ENCODE measurements at places on chromosomes 12 and 14. TPM values are rescaled to one million over a fixed set of nuclear protein-coding genes. Genes with fewer than 3 reads are reported as not detected.

DNA sequence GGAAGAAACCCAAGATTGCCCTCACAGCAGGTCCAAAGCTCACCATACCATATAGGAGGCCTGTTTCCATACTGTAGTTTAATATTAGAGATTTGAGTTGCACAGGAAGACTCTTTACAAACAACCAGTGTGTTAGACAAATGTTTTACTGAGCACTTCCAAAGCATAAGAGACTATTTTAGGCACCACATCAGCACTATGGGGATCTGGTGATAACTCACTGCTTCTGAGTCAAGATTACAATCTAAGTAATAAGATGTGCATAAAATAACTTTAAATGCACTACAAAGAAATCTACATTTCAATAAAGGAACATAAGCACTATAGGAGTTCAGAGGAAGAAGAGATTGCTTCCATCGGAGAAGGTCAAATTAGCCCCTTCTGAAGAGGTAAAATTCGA, 71.4 kb downstream of the SPPL3 start:
- H3K4me1 ChIP-seq: peaks cover 67% of the 10 kb centered on the region
- no peaks in the 10 kb centered on the region for H3K36me3 ChIP-seq
- peak overlapping the region; percentile 66 for H3K4me3 ChIP-seq
- no peak for DNase-seq
- H3K27ac ChIP-seq: peak overlapping the region; percentile 45

DNA sequence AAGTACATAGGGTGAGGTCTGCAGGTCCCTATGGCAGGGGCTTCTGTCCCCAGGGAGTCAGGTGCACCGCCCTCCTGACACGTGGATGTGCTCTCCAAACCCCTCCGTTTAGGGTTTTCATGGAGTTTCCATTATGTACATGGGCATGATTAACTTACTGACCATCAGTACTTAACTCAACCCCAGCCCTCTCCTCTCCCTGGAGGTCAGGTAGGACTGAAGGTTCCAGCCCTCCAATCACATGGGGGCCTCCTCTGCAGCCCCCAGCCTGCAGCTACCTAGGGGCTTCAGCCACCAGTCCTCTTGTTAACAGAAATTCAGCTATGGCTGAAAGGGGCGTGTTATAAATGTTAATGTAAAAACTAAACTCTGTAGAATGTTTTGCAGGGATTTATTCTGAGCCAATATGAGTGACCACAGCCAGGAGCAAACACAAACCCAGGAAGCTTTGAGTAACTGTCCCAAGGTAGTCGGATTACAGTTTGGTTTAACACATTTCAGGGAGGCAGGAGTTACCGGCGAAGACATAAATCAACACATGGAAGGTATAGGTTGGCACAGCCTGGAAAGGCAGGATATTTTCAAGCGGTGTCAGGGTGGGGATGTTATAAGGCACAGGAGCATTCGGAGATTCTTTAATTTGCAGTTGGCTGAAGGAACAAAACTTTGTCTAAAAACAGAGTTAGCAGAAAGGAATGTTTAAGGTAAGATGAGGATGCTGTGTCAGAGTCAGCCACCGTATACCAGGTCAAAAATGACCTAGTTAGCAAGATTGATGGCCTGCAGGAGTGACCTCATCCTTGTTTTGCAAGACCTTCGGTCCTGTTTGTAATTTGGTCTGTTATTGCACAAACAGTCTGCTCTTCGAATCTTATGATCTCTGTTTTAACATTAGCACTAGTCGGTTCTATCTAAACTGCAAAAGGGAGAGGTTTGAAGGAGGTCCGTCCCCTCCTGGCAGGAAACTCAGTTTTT, 75.2 kb downstream of the TNFAIP2 start:
- no peak for DNase-seq
- no peaks in the 10 kb centered on the region for H3K36me3 ChIP-seq
- no peak overlapping the region for H3K4me3 ChIP-seq
- no peak overlapping the region for H3K27ac ChIP-seq

DNA sequence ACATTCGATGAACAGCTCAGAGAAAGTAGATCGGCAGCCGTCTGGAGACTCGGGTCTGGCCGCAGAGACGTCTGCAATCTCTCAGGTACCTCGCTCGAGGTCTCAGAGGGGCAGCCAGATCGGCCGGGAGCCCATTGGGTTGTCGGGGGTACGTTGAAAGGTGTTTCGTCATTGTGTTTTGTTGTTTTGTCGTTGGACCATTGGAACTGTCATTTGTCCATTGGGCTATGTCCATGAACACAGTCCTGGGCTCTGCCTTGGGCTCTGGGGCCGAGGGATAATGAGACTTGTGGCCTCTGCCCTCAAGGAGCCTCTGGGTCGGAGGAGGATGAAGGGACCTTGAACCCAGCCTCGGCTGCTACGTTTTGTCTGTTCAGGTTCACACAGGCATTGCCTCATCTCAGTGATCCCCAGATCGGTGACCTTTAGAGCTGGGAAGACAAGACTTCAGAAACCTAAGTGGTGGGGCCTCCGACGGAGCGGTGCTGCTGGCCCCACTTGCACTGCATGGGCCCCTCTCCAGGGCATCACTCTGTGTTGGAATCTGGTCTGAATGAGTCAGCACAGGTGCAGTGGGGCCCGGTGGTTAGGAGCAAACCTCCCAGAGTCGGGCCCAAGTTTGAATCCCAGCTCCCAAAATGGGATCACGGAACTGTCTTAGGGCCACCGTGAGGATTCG, 23.6 kb upstream of the MLXIP start:
- no peak for DNase-seq
- no peak overlapping the region for H3K27ac ChIP-seq
- peaks cover under 1% of the 10 kb centered on the region for H3K36me3 ChIP-seq
- H3K4me1 ChIP-seq: no peaks in the 10 kb centered on the region

DNA sequence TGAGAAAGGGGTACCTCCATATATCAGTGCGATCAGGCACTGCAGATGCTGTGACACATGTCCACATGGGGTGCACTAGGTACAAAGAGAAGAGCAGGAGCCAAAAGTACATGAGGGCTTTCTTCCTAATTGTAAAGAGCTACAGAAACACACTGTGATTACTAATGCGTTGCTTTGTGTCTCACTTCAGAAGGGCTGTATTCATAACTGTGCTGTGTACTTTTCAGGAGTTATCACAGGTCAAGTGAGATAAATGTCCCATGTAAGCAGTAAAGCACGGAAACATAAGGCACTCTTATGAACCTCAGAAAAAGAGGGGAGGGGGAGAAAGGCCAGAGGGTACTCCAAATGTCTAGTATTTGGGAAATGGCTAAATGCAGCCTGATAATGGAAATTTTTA, 10.6 kb downstream of the SPRING1 start:
- no peaks in the 10 kb centered on the region for H3K27me3 ChIP-seq
- no peak for DNase-seq
- no peak overlapping the region for H3K27ac ChIP-seq
- no peak overlapping the region for H3K4me3 ChIP-seq
- H3K36me3 ChIP-seq: peaks cover 3% of the 10 kb centered on the region
- no peaks in the 10 kb centered on the region for H3K4me1 ChIP-seq

DNA sequence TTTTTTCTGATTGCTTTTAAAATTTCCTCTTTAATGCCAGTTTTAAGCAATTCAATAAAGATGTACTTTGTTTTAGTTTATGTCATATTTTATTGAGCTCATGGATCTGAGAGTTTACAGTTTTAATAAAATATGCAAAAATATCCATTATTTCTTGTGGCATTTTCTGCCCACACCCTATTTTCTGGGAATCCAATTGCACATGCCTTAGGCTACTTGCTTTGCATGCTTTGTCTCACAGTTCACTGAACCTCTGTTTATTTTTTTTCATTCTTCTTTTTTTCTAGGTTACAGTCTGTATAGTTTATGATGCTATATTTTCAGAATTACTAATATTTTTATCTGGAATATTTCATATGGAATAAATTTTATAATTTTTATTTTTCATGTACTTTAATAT, 1258.0 kb downstream of the FSCB start:
- H3K36me3 ChIP-seq: no peaks in the 10 kb centered on the region
- H3K4me3 ChIP-seq: no peak overlapping the region
- no peaks in the 10 kb centered on the region for H3K4me1 ChIP-seq

DNA sequence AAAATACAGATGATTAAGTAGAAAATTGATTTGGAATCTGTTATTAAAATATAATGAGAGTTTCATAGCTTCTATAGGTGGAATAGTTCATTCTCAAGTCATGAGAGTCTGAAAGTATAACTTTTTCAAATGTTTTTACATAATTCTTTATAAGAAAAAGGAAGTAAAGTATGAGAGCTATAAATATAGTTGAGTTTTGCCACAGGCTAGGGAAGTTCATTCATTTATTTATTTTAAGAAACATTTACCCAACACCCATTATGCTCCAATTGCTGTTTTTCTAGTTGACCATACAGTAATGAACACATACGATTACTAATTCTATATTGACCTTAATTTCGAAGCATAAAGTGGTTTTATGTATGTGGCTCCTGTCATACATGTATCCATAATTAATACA, 24.8 kb downstream of the LRRIQ1 start:
- no peak overlapping the region for H3K27ac ChIP-seq
- DNase-seq: no peak
- no peak overlapping the region for H3K4me3 ChIP-seq
- no peaks in the 10 kb centered on the region for H3K36me3 ChIP-seq

DNA sequence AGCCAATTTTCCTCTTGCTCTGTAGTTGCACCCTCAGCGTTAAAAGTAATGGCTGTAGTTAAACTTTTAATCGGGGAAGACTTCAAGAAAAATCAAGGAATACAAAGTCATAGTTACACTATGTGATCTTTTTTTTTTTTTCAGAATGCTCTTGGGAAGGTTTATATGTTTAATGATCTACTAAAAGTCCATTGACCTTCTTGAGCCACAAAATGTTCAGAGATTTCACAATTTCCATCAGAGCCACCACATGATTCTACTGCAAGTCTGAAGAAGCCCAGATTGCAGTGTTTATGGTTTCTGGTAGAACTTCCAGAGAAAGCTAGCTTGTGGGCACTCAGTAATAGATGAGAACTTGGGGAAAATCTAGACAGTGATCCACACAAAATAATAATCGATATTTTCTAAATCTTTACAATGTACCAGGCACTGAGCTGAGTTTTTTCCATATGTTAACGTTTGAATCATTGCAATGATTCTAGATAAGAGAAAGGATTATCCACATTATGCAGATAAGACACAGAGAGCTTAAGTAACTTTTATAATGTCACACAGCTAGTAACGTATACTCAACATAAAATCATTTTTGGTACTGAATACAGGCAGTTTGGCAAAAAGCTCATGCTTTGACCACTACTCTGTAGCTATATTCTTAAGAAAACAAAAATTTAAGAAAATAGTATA, 38.3 kb downstream of the GYS2 start:
- no peak for DNase-seq
- no peaks in the 10 kb centered on the region for H3K4me1 ChIP-seq
- H3K27ac ChIP-seq: no peak overlapping the region
- H3K27me3 ChIP-seq: no peaks in the 10 kb centered on the region
- no peak overlapping the region for H3K4me3 ChIP-seq

PIK3C2G gene
- total RNA-seq: not detected

DNA sequence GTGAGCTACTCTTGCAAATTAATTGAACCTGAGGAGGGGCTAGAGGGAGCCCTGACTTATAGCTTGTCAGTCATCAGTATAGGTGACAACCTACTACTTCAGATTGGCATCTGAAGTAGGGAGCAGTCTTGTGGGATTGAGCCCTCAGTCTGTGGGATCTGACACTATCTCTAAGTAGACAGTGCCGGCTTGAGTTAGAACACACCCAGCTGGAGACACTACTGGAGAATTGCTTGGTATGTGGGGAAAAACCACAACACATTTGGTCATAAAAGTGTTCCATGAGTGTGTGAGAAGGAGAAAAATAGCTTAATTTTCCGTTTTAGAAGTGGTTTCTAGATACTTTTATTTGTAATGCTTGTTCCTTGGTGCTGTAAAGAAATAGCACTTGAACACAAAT, 30.5 kb upstream of the DDHD1 start:
- H3K27ac ChIP-seq: no peak overlapping the region
- no peaks in the 10 kb centered on the region for H3K27me3 ChIP-seq
- no peak overlapping the region for H3K4me3 ChIP-seq
- DNase-seq: no peak
- H3K36me3 ChIP-seq: no peaks in the 10 kb centered on the region

GRCh38 chr14:75188520-75189268, 12.3 kb upstream of the TMED10 start:
- H3K36me3 ChIP-seq: no peaks in the 10 kb centered on the region
- H3K4me3 ChIP-seq: no peak overlapping the region
- H3K27ac ChIP-seq: no peak overlapping the region
- peak; percentile 62 for DNase-seq
- peaks cover 25% of the 10 kb centered on the region for H3K4me1 ChIP-seq

PSMC6 gene
- 71.4 TPM for total RNA-seq

GRCh38 chr12:54988402-54989054, 4.0 kb upstream of the TESPA1 start:
- no peak for DNase-seq
- no peaks in the 10 kb centered on the region for H3K36me3 ChIP-seq
- H3K4me1 ChIP-seq: peaks cover 32% of the 10 kb centered on the region
- peak overlapping the region; percentile 34 for H3K27ac ChIP-seq

DNA sequence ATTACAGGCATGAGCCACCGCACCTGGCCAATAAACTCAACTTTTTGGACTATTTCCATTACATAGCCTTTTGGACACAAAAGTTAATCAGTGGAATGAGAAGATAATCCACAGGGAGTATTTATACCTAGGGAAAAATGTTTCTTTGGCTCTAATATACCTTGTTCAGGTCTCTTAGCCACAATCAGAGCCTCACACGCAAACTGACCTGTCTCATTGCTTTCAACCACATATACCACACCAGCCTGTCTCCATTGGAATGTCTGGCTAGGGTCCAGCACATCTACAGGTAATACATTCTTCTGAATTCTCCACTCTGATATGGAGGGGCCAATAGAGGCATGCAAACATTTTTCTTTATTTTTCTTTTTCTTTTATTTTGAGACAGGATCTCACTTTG, 3.8 kb upstream of the RBMS2 start:
- peaks cover 4% of the 10 kb centered on the region for H3K4me1 ChIP-seq
- DNase-seq: no peak
- no peaks in the 10 kb centered on the region for H3K27me3 ChIP-seq

GRCh38 chr12:109199324-109199723, 82.9 kb downstream of the ACACB start:
- H3K36me3 ChIP-seq: no peaks in the 10 kb centered on the region
- H3K27ac ChIP-seq: no peak overlapping the region
- H3K4me3 ChIP-seq: no peak overlapping the region
- no peak for DNase-seq

DNA sequence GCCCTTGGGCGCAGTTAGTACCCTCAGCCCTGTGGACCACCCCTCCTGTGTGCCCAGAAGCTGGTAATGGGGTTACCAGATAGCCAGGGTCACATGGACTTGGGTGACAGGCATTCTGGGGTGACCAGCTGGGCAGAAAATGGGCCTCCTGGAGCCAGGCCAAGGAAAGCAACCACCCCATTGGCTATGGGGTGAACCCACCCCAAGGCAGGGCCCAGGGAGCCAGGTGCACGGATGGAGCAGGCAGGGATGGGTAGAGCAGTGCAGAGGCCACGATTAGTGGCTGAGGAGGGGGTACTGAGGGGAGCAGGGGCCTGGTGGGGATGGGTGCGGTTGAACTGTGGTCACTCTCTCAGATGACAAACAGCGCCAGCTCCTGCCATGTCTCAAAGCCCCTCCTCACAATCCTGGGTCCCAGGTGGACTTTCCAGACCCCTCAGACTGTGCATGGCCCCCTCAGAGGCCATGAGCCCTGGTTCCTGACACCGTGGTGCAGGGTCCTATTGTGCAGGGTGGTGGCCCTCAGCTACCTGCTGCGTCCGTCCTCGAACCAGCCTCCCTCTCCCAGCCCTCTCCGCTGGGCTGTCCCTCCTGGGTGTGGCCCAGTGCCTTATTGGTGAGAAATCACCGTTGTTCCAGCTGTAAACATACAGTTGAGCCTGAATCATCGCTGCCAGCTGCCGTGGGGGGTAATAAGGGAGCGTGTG, 23.4 kb upstream of the BEGAIN start:
- H3K4me3 ChIP-seq: no peak overlapping the region
- H3K36me3 ChIP-seq: no peaks in the 10 kb centered on the region
- no peaks in the 10 kb centered on the region for H3K27me3 ChIP-seq
- DNase-seq: no peak
- H3K4me1 ChIP-seq: no peaks in the 10 kb centered on the region
